ENCODE measurements at places on chromosomes 7 and 10.

GRCh38 chr7:20307119-20307518, 23.6 kb upstream of the ITGB8 start:
- no peak for DNase-seq

- no peak for DNase-seq
Measured at GRCh38 chr7:86199881-86200614, 443.7 kb upstream of the GRM3 start.

- DNase-seq: no peak
Measured at GRCh38 chr7:133044722-133045473, 37.0 kb downstream of the CHCHD3 start.

- no peak for DNase-seq
Measured at GRCh38 chr7:3168869-3169268, 125.2 kb upstream of the CARD11 start.

- DNase-seq: no peak
Measured at GRCh38 chr7:124390301-124390700, 357.4 kb upstream of the TMEM229A start.

- DNase-seq: no peak
Measured at GRCh38 chr10:121928528-121928884, 675 bp upstream of the ATE1 start.

DNA sequence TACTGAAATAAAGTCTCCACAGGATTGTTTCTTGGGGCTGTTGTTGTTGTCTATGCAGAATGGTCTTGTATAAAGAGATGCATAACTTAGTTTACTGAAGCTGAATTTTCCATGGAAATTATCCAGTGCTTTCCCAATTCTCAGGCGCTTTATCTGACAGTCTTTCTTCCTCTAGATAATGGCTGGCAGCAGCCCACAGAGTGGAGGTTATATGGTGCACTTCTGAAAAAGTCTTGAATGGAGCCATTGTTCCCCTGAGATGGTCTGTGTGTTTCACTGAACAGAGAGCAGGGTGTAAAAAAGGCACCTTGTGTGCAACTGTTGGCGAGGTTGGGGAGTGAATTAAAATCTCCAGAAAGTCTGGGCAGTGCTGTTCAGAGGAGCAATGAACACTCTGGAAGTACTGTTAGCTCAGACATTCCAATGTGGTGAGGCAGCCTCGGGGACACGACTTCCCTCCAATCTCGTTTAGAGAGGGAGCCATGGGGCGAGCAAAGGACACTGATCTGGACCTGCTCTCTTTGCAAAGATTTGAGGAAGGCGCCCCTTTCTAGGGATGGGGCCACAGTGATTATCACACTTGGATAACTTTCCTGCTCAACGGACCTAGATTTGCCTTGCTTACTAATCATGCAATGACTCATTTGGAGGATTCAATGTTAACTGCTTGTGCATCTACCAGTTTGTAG, 2.0 kb upstream of the PLCE1 start:
- DNase-seq: no peak

GRCh38 chr7:154390961-154391360, 338.8 kb downstream of the DPP6 start:
- DNase-seq: no peak

- DNase-seq: no peak
Measured at GRCh38 chr7:124996778-124997177, 67.2 kb upstream of the POT1 start.

- DNase-seq: no peak
Measured at GRCh38 chr10:125911145-125911544, 14.8 kb downstream of the FANK1 start.

DNA sequence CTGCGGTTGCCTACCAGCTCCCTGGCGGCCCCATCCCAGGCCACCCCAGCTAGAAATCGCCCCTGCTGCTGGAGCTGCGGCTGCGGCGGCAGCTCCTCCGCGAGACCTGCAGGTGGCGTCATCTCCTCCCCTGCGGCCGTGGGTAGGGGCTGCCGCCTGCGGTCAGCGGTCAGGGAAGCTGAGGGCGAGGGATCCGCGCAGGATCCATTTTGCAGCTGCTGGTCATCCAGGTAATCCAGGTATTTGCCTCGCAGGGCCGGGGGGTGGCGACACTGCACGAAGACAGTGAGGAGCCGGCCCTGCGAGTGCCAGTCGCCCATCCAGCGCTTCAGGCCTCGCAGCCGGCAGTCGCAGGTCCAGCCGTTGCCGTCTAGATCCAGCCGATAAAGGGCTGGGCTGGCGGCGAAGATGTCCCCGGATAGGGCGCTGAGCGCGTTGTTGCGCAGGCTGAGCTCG, 1.5 kb downstream of the TRIL start:
- no peak for DNase-seq

DNA sequence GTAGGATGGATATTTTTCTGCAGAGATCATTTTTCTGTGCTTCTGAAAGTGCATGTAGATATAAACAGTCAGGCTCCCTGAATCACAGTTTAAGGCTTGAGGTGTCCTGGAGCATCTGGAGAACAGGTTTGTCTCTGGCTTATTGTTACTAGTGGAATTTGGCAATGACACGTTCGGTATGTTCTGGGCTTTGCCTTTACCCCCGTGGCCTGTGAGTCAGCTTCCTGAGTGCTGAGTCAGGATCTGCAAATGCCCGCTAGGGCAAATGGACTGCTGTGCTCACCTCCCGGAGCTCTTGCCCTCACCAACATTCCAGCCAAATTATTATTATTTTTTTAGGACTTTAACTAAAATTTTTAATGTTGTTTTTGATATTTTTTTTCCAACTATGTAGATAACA, 192.5 kb upstream of the PRSS1 start:
- no peak for DNase-seq

DNA sequence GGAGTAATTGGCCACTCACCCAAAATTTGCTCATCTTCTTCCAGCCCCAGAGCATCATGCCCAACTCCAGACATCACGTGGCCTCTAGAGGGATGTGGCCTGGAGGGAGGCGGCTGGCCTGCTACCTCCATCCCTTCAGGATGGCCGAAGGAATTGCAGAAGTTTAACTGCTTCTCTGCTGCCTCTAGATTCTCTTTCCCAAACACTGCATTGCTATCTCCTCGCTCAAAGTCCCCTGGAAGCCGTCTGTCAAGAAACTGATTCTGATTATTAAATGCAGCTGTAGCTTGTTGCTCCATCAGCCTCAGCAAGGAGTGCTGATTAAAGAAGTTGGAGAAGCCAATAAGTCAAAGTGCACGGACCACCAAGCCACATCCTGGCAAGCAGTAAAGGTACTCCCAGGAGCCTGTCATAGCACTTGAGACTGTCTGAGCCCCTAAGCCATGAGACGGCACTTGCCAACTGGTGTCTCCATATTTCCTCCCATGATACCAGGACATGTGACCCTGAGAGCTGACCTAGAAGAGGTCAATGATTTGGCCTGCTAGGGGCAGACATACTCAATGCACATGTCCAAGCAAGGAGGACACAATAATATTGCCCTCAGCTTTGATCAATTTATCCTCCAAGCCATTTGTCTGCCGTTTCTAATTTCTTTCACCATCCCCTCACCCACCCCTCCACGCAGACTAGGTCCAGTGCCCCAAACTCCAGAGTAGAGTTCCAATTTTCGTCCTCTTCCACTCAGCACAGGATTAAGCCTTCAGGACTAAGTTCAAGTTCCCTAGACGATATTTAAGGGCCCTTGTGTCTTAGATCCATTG, 84.2 kb downstream of the TBXAS1 start:
- no peak for DNase-seq

DNA sequence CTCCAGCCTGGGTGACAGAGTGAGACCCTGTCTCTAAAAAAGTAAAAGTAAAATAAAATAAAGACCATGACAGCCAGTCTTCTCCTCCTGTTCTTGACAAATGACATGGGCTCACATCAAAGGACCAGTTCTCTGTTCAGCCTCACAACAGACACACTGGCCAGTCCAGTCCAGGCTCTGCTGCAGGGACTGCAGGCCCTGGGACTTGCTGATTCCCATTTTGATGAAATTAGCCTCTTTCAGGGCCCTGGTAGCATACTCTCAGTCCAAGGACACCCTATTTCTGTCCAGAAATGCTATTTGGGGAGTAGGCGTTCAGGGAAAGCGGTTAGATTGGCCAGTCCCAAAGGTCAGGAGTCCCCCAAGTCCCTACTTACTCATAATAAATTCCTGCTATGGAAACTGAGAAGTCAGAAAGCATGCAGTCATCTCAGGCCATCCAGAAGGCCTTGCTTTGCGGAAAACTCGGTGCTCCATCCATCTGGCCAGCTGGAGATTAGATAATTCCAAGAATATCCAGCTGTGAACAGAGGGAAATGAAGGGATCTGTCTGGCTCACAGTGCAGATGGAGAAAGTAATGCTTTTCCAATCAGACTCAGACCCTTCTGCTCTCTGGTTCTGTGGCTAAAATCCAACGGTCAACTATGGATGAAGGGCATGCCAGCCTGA, 74.4 kb downstream of the RAB11FIP2 start:
- DNase-seq: no peak

- no peak for DNase-seq
Measured at GRCh38 chr7:12951397-12951801, 264.0 kb downstream of the ARL4A start.

GRCh38 chr10:102358712-102359382, 36.7 kb upstream of the NFKB2 start:
- no peak for DNase-seq

DNA sequence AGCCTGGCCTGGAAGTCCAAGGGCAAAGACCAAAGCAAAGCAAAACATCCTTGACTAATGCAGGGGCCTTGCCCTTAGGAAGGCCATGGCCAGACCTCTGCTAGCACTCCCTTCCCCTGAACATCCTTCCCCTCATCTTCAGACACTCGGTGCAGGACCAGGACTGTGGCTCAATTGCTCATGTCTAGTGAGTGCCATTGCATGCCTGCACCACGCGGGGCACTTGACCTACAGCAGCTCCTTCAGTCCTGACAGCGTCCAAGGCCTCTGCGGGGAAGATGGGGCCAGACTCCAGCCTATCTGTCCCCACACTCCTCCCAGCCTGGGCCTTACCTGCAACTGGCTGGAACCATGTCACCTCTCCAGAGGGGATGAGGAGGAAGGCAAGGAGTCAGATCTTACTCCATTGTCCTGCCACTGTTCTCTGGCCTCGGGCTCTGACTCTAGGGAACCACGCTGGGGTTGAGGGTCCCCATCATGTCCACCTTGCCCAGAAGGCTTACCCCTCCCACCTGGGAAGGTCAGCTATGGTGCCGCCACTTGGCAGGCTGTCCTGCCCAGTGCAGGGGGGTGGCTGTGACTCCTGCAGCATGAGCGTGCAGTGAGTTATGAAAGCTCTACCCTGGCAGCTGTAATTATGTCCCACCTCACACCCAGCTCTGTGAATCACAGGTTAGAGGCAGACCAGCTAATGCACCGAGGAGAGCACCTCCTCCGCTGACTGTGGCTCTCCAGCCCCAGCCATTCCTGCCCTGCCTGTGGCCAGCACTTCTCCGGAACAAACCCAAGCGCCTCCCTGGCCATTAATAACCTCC, 16.1 kb downstream of the DRGX start:
- DNase-seq: no peak

DNA sequence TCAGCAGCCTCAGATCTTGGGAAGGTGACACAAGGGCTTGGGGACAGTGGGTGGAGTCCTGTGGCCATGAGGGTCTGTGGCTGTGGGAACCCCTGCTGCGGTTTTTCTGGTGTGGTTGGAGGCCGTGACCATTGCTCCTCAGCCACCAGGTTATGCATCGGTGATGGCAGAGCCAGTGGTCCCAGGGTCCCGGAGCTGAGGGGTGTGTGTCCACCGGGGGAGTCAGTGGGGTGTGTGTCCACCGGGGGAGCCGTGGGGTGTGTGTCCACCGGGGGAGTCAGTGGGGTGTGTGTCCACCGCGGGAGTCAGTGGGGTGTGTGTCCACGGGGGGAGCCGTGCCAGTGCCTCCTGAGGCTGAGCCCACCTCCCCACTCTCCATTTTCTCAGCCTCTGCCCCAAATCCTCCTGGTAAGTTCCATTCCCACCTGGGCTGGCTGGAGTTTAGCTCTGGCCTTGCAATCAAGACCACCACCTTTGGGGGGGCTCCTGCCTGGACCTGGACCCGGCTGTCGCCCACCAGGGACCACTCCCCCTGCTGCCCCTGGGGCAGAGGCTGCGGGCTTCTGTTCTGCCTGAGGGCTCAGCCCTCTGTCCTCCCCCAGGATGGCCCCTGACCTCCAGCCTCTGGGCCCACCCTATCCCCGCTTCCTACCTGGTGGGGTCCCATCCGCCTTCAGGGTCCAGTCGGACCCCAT, 143.5 kb downstream of the ELFN1 start:
- DNase-seq: no peak

GRCh38 chr7:100753750-100754149, 20.4 kb downstream of the ZAN start:
- DNase-seq: no peak

- DNase-seq: no peak
Measured at GRCh38 chr10:97922022-97922758, 72.5 kb downstream of the GOLGA7B start.

GRCh38 chr10:35912615-35913569, 270.8 kb upstream of the FZD8 start:
- DNase-seq: no peak

DNA sequence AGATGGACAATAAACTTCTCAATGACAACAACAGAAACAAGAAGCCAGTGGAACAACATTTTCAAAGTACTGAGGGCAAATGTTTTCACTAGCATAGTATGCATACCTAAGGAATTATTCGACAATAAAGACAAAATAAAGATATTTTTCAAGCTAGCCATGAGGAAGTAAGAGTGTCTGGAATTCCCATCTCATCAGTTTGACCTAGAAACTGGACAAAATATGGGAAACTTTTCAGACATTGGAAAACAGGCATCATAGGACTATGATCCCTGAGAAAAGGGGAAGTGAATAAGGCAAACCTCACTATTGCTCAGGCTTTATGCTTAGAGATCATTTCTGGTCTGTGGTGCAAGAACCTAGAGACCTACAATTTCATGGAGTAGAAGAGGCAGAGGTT, 86.3 kb downstream of the OAT start:
- DNase-seq: no peak

DNA sequence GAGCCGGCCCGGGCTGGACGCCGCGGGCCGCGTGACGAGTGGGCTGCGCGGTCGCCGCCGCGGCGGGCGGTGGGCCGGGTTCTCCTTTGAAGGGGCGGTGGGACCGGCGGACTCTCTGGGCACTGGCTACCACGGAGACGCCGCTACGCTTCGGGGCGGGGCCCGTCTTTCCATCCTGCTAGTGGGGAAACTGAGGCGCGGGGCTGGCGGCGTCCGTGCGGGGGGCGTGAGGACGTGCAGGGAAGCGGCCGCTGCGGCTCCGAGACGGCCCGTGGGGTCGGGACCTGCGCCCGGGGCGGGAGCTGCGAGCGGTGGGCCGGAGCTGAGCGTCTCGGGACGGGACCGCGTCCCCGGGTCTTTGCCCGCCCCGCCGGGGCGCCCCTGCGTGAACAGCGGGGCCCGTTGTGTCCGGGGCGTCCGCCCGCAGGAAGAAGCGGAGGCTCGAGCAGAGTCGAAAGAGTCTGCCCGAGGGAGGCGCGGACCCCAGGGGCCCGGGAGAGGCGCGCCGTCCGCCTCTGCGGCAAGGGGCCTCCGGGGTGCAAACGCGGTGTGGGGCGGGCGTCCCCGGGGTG, 548 bp upstream of the BNIP3 start:
- DNase-seq: no peak

- no peak for DNase-seq
Measured at GRCh38 chr7:38846280-38846679, 62.7 kb downstream of the VPS41 start.

GRCh38 chr10:1544929-1545328, 192.4 kb downstream of the ADARB2 start:
- DNase-seq: no peak
